ENCODE measurements at places on chromosomes 1 and 21. TPM values are rescaled to one million over a fixed set of nuclear protein-coding genes. Genes with fewer than 3 reads are reported as not detected.

Gene KRTAP12-2
- not detected for total RNA-seq

Gene ACBD3
- 31.4 TPM for total RNA-seq

Gene LYPD8
- total RNA-seq: not detected

Gene KIAA0040
- total RNA-seq: 0.83 TPM

Gene KANK4
- total RNA-seq: 0.19 TPM

Gene TRIM67
- total RNA-seq: 0.28 TPM
